ENCODE measurements at places on chromosomes 6 and 20. TPM values are rescaled to one million over a fixed set of nuclear protein-coding genes. Genes with fewer than 3 reads are reported as not detected.

The PBOV1 gene
- polyA plus RNA-seq: not detected

The PSMB1 gene
- polyA plus RNA-seq: 228 TPM

The TFAP2D gene
- polyA plus RNA-seq: not detected

The NECAB3 gene
- 13.5 TPM for polyA plus RNA-seq

The CYP21A2 gene
- 0.47 TPM for polyA plus RNA-seq

The AVP gene
- polyA plus RNA-seq: not detected

The JPH2 gene
- 4.2 TPM for polyA plus RNA-seq

The RAET1E gene
- 72.5 TPM for polyA plus RNA-seq

The PPP1R3G gene
- 2.2 TPM for polyA plus RNA-seq

The APOM gene
- 6.0 TPM for polyA plus RNA-seq

The RBM24 gene
- polyA plus RNA-seq: 0.51 TPM
